Cortex of kidney (tissue), 1 donor: ENCODE measurements at places on chromosomes 16 and 17.

DNA sequence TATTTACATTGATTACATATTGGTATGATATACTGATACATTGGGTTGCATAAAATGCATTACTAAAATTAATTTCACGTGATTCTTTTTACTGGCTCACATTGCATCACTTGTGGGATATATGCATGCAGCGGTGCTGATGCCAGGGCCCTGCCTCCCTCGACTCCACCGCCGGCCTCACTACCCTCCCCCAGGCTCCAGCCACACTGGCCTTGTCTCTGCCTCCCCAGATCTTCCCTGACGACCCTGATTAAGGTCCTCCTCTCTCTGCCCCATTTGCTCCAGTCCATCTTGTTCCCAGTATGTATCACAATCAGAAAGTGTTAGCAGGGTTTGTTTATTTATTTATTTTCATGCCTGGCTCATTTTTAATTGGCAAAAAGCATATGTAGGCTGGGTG lies 306.8 kb downstream of the FOXL1 start:
- no peak for DNase-seq

- DNase-seq, result no peak
Measured at GRCh38 chr17:42459801-42460281, 1.2 kb downstream of the ATP6V0A1 start.

GRCh38 chr16:3945751-3946603 lies 65.5 kb upstream of the CREBBP start:
- DNase-seq, result no peak

DNA sequence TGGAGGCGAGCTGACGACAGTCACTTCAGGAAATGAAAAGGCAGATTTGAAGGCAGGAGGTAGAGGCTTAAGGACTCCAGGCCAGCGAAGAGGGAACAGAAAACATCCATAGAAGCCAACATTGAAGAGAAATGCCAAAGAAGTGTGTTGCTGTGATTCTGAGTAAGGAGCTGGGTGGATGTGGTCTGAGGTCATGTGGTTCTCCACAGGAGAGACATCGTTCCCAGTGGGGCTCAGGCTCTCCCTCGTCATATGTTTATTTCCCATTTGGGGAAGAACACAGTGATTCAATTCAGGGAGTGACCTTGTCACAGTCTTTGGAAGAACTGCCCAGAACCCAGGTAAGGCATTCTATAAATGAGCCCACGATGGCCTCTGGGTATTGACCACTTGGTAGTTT lies 6.6 kb upstream of the PMP22 start:
- no peak for DNase-seq

DNA sequence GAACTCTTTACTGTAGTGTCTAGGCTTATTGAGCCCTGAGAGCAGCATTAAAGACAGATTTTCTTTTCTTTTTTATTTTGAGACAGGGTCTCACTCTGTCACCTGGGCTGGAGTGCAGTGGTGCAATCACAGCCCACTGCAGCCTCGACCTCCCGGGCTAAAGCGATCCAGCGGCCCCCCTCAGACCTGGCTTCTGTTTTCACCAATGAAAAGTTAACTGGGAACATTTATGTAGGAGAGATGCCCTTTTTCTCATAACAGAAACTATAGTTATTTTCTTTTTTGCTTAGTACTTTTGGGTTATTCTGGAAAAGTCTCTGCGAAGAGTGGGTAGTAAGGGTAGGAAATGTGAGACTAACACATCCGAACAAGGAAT lies 1.5 kb downstream of the MAP1LC3B start:
- DNase-seq, result no peak
